K562 (cell line): ENCODE measurements at places on chromosomes 6 and 20. TPM values are rescaled to one million over a fixed set of nuclear protein-coding genes. Genes with fewer than 3 reads are reported as not detected.
A peak's percentile ranks its signal among the peaks of the same experiment; 100 is the strongest.

GRCh38 chr6:13260101-13260598 lies 68.2 kb downstream of the TBC1D7 start:
- H3K36me3 ChIP-seq, result no peaks in the 10 kb centered on the region
- DNase-seq, result no peak
- H3K27me3 ChIP-seq, result no peaks in the 10 kb centered on the region
- no peak overlapping the region for H3K27ac ChIP-seq
- H3K4me3 ChIP-seq, result no peak overlapping the region

The FAM209B gene
- not detected in 2 replicates for total RNA-seq

The MICB gene
- total RNA-seq, result 21.0 and 23.2 TPM in 2 replicates

DNA sequence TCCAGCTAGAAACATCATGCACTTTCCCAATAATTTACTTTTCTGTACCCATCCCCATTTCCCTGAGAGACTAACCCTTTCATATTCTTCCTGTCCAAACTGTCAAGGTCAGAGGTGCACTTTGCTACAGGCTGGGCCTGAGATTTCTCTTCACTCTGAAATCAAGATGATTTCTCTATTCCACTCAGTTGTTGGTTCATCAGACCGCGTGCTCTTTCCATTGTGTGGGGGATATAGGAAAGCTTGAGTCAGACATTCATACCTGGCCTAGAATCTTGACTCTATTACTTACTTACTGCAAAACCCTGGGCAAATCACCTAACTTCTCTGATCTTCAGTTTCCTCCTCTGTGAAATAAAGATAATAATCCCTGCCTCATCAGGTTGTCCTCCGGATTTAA lies 4.7 kb upstream of the ZDHHC14 start:
- DNase-seq, result no peak
- H3K27ac ChIP-seq, result no peak overlapping the region
- H3K4me1 ChIP-seq, result peaks cover 14% of the 10 kb centered on the region
- H3K36me3 ChIP-seq, result no peaks in the 10 kb centered on the region

The GPR6 gene
- not detected in 2 replicates for total RNA-seq

The BNIP5 gene
- not detected in 2 replicates for total RNA-seq

DNA sequence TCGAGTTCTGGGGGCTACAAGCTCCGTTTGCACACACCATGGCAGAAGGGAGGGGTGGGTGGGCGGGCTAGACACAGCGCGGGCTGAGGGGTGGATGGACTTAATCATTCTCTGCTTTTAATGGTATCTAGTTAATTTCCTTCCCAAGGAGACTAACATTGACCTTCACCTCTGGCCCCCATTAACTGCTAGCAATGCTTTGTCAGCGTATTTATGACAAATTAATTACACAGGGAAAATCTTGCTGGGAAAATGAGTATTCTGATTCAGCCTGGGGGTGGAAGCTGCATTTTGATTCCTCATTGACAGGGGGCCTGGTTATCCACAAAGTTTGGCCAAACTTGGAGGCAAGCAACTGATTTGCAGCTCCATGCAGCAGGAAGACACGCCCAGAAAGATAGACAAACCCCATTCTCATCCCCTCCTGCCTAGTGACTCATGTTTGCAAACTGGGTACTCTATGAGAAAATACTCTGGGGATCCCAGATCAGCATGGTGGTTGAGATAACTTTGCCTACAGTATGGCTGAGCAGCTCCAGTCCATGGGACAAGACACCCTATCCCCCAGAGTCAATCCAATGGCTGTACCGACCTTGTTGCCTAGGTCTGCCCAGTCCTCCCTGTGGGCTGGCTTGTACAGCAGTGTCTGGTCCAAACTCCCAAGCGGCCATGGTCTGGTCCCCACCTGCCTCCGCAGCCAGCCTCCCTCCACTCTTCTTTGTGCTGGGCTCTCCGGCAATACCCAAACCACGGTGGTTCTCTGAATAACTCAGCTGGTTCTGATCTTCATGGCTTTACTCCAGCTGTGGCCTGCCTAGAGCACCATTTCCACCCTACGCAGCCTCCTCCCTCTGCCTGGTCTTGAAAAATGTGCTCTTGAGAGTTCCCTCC lies 19.7 kb downstream of the ZBP1 start:
- DNase-seq, result no peak
- H3K36me3 ChIP-seq, result no peaks in the 10 kb centered on the region
- no peak overlapping the region for H3K27ac ChIP-seq
- peaks cover 4% of the 10 kb centered on the region; the same call in 2 of the 3 replicates for H3K4me1 ChIP-seq
- H3K4me3 ChIP-seq, result no peak overlapping the region

The SNPH gene
- total RNA-seq, result 3.9 TPM in 2 replicates

- DNase-seq, result no peak
- H3K36me3 ChIP-seq, result no peaks in the 10 kb centered on the region
- H3K27me3 ChIP-seq, result peaks cover 54% of the 10 kb centered on the region
- H3K4me1 ChIP-seq, result peaks cover 8% of the 10 kb centered on the region
- H3K27ac ChIP-seq, result no peak overlapping the region
Measured at GRCh38 chr20:37947943-37948342, 45.0 kb downstream of the VSTM2L start.

DNA sequence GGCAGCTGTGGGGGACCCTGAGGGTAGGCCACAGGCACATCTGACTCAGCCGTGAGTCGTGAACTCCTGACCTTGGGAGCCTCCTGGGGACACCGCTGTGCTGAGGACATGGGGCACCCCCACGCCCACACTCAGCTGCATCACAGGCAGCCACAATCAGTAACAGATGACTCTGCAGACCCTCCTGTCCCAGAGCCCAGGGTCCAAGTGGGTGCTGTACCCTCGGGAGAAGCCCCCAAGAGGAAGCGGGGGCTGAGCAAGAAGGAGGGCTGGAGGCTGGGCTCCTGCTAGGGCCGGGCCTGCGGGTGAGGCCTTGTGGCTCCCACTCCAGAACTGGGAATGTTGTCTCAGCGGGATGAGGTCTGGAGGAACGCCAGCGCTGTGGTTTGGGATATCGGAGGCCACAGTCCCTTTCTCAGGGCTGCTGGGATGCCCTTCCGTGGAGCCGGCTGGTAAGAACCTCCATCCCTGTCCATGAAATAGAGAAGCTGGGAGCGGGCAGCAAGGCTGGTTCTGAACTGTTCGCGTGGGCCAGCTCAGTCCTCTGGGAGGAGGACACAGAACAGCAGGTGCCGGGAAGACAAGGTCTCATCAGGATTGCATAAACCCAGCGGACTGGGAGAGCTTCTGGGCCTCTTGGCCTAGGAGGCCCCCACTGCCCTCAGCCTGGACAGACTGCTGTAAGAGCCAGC lies 3.1 kb upstream of the LAMA5 start:
- H3K27me3 ChIP-seq, result no peaks in the 10 kb centered on the region
- no peak overlapping the region for H3K4me3 ChIP-seq
- peak; percentile 64 for DNase-seq
- H3K27ac ChIP-seq, result no peak overlapping the region
- 0 out of 3 replicates have a peak, but pooled peaks cover under 1% of the 10 kb centered on the region for H3K36me3 ChIP-seq

DNA sequence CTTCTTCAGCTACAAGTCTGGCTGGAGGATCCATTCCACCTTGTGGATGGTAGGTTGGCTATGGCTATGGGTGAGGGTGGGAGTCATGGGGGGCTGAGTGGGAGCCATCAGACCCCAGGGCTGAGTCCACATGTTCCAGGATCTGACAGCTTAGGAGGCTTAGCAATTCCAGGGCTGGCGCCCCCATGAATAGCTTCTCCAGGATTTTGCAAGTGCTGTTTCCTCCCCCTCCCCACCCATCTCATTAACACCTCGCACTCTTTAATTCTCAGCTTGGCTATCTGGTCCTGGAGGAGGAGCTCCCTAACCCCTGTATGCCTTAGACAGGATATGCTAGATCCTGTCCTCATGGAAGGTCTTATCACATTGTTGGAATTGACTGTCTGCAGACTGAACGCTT lies 39.0 kb upstream of the ANGPT4 start:
- no peaks in the 10 kb centered on the region for H3K36me3 ChIP-seq
- H3K4me3 ChIP-seq, result no peak overlapping the region
- DNase-seq, result no peak
- no peaks in the 10 kb centered on the region; the same call in 2 of the 3 replicates for H3K4me1 ChIP-seq
- no peak overlapping the region for H3K27ac ChIP-seq
- H3K27me3 ChIP-seq, result peaks cover 56% of the 10 kb centered on the region

The EFCAB8 gene
- not detected in 2 replicates for total RNA-seq

GRCh38 chr6:112122756-112123155 lies 35.4 kb downstream of the FAM229B start:
- no peaks in the 10 kb centered on the region for H3K27me3 ChIP-seq
- no peak overlapping the region for H3K27ac ChIP-seq
- no peaks in the 10 kb centered on the region for H3K4me1 ChIP-seq

The GLP1R gene
- not detected in 2 replicates for total RNA-seq

The XRN2 gene
- 45.1 and 45.5 TPM in 2 replicates for total RNA-seq

GRCh38 chr20:13530146-13530545 lies 108.6 kb downstream of the TASP1 start:
- H3K27ac ChIP-seq, result no peak overlapping the region
- H3K36me3 ChIP-seq, result peaks cover 5% of the 10 kb centered on the region; the same call in 2 of the 3 replicates
- no peaks in the 10 kb centered on the region for H3K27me3 ChIP-seq
- no peaks in the 10 kb centered on the region for H3K4me1 ChIP-seq
- no peak overlapping the region for H3K4me3 ChIP-seq

GRCh38 chr20:48607544-48607865 lies 220.3 kb downstream of the PREX1 start:
- no peak overlapping the region for H3K27ac ChIP-seq
- no peak for DNase-seq
- H3K36me3 ChIP-seq, result no peaks in the 10 kb centered on the region
